ENCODE measurements at places on chromosomes 12 and 14.

- no peak for DNase-seq
These were observed 354.3 kb upstream of the FAR2 start for GRCh38 chr12:28794786-28795185.

DNA sequence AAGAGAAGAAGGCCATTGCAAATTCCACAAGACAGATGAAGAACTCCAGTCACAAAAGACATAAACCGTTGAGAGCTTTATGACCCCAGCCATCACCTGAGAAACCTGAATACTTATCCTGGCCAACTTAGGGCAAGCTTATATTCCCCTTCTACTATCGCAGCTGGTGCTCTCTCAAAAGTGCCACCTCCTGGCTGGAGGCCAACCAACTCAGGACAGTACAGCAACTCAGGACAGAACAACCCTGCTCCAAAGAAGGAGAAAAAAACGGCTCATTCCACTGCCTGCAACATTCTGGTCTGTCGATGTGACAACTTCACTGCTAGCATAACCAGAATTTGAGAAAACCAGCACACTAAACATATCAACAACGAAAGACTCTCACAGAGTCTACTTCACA, 9.7 kb upstream of the KRT6B start:
- DNase-seq: no peak

DNA sequence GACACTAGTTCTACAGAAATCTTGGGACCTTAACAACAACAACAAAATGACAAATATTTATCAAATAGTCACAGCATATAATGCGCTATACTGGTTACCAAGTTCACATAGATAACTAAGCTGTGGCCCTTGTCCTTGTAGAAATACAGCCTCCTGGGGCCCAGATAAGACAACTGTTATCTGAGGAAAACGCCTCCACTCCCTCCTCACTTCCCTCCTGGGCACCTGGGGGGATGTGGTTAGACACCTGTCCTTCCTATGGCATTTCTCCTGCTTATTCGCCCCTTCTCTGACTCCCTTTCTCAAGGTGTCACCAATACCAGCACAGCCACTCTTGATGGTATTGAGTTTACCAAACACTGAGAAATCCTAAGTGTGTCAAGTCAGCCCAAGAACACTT, 419.4 kb downstream of the RAD51B start:
- no peak for DNase-seq

DNA sequence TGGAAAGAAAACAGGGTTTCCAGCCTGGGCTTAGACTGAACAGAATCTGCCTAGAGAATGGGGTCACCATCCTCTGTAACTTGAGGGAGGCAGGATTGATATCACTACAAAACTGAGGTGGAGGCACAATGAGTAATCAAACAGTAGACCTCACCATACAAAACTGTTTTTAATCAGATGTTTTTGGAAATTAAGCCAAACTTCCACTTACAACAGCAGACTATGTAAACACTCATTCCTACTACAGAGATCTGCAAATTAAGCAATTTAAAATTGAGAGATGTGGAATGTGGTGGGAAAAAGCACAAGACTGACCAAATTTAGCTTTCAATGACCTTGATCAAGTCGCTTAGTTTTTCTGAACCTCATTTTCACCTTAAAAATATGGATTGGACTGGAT, 104.3 kb upstream of the SLC38A4 start:
- no peak for DNase-seq

- DNase-seq: no peak
These were observed 9.0 kb downstream of the EXOC5 start for GRCh38 chr14:57259672-57260071.

GRCh38 chr14:96660123-96660522, 137.1 kb upstream of the VRK1 start:
- DNase-seq: no peak

- DNase-seq: no peak
These were observed 29.2 kb upstream of the CRY1 start for GRCh38 chr12:107122452-107122958.

- DNase-seq: no peak
These were observed 22.7 kb upstream of the PPM1A start for GRCh38 chr14:60226298-60226697.
